Stimulated activated CD8-positive, alpha-beta memory T cell treated with anti-CD3 and anti-CD28 coated beads, Interleukin-7, amount 100 ng/mL, for 1 hour (primary cell): ENCODE measurements at places on chromosomes 7 and 10.

- DNase-seq = no peak
Observed at GRCh38 chr10:75399461-75400162, 2.0 kb downstream of the ZNF503 start.

DNA sequence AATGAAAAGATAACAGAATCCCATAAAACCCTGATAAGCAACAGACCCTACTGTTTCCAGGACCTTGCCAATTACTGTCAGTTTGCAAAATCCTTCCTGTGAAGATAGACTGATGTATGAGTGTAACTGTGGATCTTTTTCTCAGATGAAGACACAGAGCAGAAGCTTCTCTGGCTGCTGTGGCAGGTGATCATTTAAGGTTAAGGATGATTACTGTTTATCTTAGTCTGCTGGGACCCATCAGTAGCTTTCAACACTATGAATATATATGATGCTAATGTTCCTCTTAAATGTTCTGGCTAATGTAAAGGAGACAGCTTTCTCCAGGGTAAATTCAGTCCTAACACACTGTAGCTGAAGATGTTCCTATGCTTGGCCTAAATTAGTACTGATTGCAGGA, 56.0 kb upstream of the CTTNBP2 start:
- DNase-seq = no peak

DNA sequence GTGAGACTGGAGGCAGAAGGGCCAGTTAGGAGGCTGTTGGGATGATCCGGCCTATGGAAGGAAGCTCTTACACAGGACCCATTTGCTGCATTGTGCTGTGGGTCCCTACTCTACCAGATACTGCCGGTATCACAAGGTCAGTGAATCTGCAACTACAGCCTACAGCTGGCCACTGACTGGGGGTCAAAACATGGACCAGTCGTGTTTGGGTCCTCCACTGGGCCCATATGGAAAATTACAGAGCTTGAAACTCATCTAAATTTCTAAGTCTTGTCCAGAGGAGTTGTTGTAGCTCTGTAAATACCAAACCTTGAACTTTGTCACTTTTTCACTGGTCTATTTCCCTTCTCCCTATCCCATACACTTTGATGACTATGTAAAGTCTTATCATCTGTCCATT, 5.6 kb upstream of the NUP205 start:
- DNase-seq = no peak

GRCh38 chr10:76302961-76303630, 871.7 kb downstream of the LRMDA start:
- DNase-seq = no peak

DNA sequence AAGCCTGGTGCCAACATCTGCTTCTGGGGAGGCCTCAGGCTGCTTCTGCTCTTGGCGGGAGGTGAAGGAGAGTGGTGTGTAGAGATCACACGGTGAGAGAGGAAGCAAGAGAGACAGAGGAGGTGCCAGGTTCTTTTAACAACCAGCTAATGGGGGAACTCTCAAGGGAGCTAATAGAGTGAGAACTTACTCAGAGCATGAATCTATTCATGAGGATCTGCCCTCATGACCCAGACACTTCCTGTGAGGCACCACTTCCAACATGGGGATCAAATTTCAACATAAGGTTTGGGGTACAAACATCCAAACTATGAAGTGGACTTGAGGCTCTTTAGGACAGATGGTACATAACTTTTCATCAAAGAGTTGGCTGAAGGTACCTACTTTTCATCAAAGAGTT, 5.1 kb upstream of the ZNF32 start:
- no peak for DNase-seq
